Spleen (tissue), 13 donors: ENCODE measurements at places on chromosomes 6 and 20. TPM values are rescaled to one million over a fixed set of nuclear protein-coding genes. Genes with fewer than 3 reads are reported as not detected.

RIN2 gene
- polyA plus RNA-seq = 14.5 TPM

ANKRD6 gene
- 2.7 TPM for polyA plus RNA-seq

GJA10 gene
- polyA plus RNA-seq = not detected

RSPH4A gene
- 0.59 TPM for polyA plus RNA-seq

ANKRD66 gene
- not detected for polyA plus RNA-seq

GSTA5 gene
- not detected for polyA plus RNA-seq

WFDC10B gene
- not detected for polyA plus RNA-seq

HCRTR2 gene
- not detected for polyA plus RNA-seq

PTCRA gene
- polyA plus RNA-seq = 2.1 TPM

C20orf141 gene
- polyA plus RNA-seq = not detected

TRIM40 gene
- polyA plus RNA-seq = not detected

PRDM13 gene
- polyA plus RNA-seq = 0.02 TPM

ATP6V1G2 gene
- polyA plus RNA-seq = 2.2 TPM

- no peak for DNase-seq
These were observed 95.2 kb upstream of the HDGFL1 start for GRCh38 chr6:22473991-22474682.

GRCh38 chr6:40492187-40492586, 95.0 kb downstream of the LRFN2 start:
- DNase-seq = no peak

GRCh38 chr6:163404825-163405265, 9.7 kb upstream of the QKI start:
- DNase-seq = peak; percentile 81

DNA sequence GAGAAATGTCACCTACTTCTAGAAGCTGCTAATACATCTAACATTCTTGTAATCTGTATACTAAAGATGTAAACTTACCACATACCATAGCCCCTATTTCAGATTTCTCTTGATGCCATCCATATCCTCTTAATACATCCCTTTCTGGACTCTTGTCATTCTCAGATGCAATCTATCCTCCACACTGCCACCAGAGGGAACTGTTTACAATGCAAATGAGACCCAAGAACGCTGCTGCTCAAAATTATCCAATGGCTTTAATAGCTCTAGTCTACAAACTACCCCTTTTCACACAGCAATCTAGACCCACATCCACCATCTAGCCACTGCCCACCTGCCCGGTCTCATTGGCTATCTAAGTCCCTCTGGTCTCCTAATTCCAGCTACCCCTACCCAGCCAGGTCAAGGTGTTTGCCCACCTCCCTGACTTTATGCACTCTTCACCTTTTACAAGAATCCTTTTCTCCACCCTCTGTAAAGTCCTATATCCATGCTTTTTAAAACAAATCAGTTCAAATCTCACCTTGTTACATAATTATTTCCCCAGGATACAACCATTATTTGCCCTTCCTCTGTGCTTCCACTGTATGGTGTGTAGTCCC, 14.8 kb downstream of the FAXC start:
- DNase-seq = no peak

- DNase-seq = no peak
These were observed 46.4 kb downstream of the MOCS1 start for GRCh38 chr6:39887692-39888450.

- DNase-seq = no peak
These were observed 278.0 kb downstream of the ESR1 start for GRCh38 chr6:152085451-152085921.

- peak; percentile 64 for DNase-seq
These were observed 25.3 kb upstream of the CD93 start for GRCh38 chr20:23111307-23111943.

- no peak for DNase-seq
These were observed 96.6 kb downstream of the DLGAP4 start for GRCh38 chr20:36402708-36403107.

DNA sequence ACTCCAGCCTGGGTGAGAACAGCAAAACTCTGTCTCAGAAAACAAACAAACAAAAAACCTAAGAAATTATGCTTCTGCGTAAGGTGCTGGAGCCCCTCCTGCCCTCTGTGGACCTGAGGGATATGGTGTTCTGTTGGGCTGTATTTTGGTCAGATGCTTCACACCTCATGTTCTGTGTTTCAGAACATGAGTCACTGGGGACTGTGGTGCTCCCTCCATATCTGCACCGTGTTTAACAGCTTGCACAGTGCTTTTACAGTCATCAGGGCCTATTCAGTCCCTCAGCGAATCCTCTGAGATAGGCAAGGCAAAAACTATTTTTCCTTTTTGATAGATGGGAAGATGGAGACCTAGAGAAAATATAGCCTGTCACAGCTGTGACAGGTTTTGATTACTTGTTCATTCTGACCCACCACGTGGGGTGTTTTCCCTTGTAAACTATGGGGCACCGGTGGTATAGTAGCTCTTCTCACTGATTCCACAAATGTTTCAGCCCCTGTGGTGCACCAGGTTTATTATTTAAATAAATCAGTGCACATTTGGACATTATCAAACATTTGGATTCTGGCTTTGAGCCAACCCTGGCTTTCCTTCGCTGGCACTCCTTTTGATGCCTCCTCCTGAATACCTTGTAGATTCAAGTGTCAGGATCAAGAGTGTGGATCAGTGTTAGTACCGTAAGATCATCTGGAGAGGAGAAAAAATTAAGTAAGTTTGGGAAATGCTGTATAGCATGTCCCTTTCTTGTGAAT, 9.6 kb downstream of the TTPAL start:
- DNase-seq = no peak

DNA sequence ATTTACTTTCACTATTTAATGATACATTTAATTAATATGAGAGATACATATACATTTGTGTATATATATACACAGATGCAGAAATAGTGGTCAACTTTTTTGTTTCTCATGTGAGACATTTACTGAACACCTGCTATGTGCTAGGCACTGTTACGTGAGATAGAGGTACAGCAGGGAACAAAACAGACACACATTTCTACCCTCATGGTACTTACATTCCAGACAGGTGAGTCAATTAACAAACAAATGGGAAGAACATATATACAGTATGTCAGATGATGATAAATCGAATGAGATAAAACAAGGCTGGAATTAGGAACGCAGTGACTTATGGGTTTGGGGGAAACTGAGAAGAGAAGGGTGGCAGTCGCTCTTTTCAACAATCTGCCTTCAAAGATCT, 5.1 kb downstream of the TFB1M start:
- DNase-seq = no peak

- no peak for DNase-seq
These were observed 9.5 kb upstream of the NUP153 start for GRCh38 chr6:17716221-17716620.

- DNase-seq = no peak
These were observed 13.1 kb downstream of the TNFAIP3 start for GRCh38 chr6:137879885-137880745.

GRCh38 chr20:8930726-8931125, 138.2 kb upstream of the PLCB4 start:
- no peak for DNase-seq

- no peak for DNase-seq
These were observed 26.3 kb upstream of the OLIG3 start for GRCh38 chr6:137520520-137520919.

DNA sequence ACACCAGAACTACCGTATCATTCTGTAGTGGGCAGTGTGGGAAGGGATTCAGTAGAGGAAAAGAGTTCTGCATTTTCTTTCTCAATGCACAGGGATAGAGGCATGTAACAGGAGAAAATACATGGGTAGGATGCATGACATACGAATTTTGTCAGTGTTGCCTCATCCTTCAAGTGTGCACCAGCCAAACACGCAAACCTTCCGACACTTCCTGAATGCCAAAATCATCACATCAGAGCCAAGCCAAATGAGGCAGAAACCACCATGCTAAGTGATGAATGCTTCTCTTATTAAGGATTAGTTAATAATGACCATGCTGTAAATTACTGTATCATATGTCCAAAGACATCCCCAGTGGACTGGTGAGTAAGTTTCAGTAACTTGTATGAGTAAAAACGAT, 27.3 kb downstream of the RAMACL start:
- DNase-seq = no peak

DNA sequence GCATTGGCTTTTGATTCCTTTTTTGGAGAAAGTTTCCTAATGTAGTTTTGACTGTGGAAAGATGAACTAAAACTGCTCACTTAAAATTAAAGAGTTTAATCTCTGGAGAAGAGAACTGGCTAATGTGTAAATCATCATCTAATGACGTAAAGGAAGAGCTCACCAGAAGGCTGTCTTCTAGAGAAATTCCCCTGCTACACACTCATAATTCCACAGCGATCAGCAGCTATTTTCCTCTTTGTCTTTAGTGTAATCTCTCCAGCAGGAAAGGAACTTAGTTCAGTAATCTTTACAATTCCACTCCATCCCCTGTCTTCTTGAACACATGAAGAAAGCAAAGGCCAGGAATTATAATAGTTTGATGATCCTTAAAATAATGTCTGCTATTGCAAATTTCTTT, 15.8 kb downstream of the SPTLC3 start:
- no peak for DNase-seq

DNA sequence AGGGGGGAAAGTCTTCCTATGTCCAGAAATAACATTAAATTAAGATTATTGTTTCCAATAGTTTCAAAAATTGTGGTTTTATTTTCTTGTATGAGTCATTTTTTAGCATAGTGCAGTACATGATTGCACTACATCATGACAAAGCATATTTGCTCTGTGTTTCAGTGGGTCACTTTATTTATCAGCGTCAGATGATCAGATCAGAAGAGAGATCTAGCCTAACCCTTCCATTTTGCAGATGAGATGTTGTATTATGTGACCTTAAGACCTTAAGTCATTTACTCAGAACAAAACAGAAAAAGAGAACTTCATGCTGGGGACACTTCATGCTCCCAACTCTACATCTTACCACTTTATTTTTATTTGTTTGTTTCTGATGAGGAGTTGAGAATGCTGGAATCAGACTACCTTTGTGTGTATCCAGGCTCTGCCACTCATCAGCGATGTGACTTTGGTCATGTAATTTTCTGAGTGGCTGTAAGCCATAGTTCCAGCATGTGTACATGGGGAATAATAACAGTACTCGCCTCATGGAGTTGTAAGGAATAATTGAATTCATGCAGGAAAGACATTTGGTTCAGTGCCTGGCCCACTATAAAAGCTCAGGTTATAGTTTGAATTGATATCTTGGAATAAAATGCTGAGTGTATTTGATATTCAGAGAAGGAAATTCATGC, 13.5 kb downstream of the EYA4 start:
- DNase-seq = no peak

DNA sequence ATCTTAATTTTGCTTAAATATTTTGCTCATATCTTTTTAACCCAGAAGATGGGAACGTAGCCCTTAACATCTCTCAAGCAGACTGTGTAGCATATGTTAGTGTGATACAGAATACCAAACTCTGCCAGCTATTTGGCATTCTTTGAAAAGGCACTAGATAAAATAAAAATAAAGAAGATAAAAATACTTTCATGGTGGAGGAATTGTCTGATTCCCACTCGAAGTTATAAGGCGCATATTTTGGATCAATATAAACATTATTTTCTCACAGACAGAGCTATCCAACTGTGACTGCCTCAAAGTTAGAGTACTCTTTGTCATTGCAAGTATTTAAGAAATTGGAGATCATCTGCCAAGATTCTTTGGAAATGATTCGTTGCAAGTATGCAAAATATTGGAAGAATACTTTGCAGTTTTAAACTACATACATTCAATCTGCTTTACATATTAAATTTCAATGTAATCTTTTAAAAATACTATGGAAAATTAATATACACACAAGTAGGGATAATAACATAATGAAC, 10.8 kb upstream of the EEF1E1 start:
- no peak for DNase-seq

- no peak for DNase-seq
These were observed 300.9 kb downstream of the LAMA2 start for GRCh38 chr6:129183681-129184301.

DNA sequence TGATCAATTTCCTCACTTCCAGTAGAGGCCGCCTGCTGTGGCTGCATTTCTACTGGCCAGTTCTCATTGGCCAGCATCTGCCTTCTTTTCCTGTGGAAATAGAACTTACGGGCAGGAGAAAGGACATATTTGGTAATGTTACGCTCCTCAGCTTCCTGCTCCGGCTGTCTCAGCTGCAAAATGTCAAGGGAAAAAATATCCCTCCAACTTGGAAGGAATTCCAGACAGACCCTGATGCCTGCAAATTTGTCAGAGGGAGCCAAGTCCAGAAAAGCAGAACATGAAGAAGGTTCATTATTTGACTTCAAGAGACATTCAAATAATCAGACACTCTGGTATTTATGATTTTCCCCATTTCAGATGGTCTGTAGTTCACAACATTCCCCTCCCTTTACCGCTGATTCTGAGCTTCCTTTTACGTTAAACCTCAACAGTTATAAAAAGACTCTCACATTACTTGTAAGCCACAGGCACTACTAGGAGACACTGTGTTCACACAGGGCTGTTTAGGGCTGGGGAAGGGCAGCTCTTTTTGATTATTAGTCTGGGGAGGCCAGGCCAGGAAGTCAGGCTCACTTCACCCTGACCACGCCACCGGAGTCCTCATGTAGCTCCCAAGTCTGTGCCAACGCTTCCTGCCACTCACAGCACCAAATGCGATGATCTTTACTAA, 179.6 kb upstream of the CCN2 start:
- DNase-seq = peak; percentile 69

- DNase-seq = peak; percentile 86
These were observed 37.3 kb upstream of the TOP1 start for GRCh38 chr20:40991181-40991889.
